ENCODE measurements at places on chromosomes 16 and 17.

DNA sequence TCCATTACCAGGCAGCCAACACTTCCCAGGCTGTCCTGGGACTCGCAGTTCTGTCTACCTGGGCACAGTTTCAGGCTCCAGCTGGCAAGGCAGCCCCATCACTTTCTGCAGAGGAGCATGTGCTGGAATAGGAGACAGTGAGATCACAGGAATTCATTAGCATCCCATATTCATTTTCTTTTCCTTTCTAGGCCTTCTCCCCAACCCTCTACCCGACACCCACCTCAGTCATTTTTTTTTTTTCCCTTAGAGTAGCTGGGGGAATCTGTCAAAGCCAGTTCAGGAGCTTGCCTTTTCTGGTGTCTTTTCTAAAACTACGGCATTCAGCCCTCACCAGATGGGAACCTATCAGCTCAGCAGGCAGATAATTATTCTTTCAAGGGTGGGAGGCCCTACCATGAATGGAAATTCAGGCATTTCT lies 42.4 kb upstream of the FBXO47 start:
- no peak for DNase-seq

- no peak for DNase-seq
Measured at GRCh38 chr17:45298546-45299285, 18.1 kb downstream of the MAP3K14 start.

- DNase-seq = no peak
Measured at GRCh38 chr17:79777120-79777893, 641 bp upstream of the CBX2 start.

DNA sequence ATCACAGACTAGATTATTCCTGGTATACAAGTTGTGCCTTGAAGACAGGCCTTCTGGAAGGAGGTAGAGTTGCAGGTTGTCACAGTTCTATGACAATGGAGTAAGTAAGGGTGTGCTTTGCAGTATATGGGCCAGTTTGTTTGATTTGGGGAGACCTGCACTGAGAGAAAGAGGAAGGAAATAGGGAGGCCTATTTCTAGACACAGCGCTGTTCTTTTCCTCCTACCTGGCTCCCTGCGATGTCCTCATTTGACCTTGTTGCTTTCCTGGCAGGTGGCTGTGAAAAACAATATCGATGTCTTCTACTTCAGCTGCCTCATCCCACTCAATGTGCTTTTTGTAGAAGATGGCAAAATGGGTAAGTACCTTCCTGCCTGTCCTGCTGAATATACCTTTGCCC lies 22.5 kb upstream of the RASL10B start:
- no peak for DNase-seq

DNA sequence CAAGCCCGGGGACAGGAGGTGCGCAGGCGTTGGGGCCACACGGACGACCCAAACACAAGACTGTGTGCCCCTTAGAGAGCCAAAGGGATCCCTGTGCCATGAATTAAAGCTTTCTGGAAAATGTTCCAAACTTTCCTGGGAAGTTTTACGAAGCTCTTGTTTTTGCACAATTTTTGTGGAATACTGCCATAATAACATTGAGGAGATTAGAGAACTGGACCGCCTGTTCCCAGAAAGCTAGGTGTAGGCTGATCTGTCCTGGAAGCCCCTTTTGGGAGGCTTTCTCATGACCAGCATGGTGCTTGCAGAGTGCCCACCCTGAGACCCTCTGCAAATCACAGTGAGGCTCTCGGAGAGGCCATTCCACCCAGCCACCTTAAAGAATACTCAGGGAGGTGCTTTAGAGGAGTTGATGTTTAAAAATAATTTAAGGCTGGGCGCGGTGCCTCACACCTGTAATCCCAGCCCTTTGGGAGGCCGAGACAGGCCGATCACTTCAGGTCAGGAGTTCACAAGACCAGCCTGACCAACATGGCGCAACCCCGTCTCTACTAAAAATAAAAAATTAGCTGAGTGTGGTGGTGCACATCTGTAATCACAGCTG lies 1.1 kb downstream of the KDM8 start:
- no peak for DNase-seq

GRCh38 chr17:32350666-32351418 lies 885 bp downstream of the ZNF207 start:
- peak; percentile 21 for DNase-seq

DNA sequence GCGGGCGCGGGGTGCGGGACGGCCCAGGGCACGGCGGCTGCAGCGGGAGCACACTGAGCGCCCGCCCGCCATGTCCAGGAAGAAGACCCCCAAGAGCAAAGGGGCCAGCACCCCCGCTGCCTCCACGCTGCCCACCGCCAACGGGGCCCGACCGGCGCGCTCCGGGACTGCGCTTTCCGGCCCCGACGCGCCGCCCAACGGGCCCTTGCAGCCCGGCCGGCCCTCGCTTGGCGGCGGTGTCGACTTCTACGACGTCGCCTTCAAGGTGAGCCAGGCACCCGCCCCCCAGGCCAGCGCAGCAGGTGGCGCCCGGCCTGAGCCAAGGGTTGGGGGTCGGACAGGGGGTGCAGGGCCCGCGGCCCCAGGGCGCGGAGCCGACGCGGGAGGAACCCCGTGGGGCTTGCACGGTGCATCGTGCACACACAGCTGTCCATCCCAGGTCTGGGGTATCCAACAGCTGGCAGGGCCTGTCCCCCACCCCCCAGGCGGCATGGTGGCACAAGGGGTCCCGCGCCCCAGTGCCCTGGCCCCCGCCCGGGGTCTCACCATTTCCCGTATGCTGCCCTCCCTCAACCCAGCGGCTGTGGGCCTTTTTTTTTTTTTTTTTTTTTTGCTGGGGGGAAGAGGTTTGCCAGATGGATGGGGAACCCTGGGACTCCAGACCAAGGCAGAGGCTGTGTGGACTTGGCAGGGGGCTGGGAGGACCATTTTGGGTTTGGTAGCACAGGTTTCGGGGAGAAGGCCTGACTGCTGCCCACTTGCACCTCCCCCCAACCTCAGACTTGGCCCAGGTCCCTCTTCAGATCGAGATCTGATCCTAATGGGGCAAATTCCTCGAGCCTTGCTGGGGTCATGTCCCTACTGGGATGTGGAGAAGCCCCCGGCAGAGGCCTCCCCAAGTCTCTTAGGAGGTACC lies 547 bp downstream of the RAB26 start:
- DNase-seq = no peak

DNA sequence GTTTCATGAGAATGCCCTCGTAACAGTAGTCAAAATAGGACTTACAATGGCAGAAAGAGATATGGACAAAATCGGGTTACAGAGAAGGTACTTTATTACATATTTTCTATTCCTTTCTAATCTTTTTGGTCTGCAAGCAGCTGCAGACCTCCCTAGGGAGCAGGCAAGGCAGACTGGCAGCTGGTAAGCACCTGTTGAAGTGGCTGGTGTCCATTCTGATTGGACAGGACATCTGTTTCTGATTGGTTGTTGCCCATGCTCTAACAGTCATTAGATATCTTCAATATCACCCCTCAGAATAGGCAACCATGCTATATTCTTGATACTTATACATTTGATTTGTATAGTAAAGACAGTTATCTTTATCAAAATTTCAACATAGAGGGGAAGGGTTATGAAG lies 606.3 kb downstream of the KCNJ2 start:
- no peak for DNase-seq

All from T-cell (primary cell).